Stimulated activated CD8-positive, alpha-beta memory T cell treated with anti-CD3 and anti-CD28 coated beads, Interleukin-7, amount 100 ng/mL, for 24 hours (primary cell): ENCODE measurements at places on chromosomes 12 and 14.

GRCh38 chr14:34233619-34234018 is 228.4 kb downstream of the SPTSSA start:
- DNase-seq, result no peak

GRCh38 chr12:92408072-92408900 is 262.6 kb upstream of the BTG1 start:
- no peak for DNase-seq

DNA sequence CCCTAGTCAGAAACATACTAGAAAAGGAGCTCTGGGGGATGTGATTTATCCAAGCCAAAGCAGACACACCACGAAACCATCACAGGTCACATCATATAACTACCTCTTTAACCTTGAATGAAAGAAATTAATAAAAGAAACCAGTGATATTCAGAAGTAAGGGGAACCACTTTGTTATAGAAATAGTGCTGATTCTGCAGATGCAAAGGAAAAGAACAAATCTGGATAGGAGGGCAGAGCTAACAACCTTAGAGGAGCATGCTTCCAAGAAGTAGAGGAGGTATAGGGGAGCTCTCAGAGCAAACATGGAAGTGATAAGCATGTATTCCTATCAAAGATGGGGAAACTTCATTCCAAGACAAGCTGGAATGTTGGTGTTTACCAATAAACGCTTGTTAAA is 117.0 kb upstream of the MDM1 start:
- no peak for DNase-seq

DNA sequence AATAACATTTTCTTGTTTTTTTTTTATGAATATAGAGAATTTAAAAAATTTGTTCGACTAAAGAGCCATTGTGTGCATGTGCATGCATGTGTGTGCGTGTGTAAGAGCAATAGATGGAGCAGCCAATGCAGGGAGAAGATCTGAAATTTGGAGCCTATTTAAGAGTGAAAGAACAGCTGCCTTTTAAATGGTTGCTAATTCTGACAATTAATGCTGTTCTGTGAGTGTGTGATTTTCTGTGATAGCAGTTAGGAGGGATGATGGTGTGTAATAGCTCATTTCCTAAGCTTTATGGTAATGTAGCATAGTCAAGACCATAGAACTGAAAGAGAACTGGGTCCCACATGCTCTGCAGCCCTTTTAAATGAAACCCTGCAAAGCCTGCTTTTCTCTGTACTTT is 137.9 kb downstream of the NRXN3 start:
- DNase-seq, result no peak

DNA sequence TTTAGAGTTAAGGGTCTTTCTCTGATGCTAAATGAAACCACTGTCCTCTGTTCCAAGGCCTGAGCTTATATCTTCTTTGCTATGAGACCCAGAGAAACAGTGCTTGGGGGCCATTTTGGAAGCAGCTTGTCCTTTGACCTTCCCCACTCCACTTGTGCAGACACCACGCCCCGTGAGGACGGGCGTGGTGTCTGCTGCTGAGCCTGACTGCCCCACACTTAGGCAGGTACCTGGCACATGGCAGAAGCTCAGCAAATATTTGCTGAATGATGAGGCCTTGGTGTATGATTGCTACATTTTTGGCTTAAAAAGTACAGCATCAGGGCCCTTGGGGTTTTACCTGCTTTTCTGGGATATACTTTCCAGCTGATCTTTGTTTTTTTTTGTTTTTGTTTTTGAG is 69.9 kb downstream of the RASSF3 start:
- DNase-seq, result no peak

DNA sequence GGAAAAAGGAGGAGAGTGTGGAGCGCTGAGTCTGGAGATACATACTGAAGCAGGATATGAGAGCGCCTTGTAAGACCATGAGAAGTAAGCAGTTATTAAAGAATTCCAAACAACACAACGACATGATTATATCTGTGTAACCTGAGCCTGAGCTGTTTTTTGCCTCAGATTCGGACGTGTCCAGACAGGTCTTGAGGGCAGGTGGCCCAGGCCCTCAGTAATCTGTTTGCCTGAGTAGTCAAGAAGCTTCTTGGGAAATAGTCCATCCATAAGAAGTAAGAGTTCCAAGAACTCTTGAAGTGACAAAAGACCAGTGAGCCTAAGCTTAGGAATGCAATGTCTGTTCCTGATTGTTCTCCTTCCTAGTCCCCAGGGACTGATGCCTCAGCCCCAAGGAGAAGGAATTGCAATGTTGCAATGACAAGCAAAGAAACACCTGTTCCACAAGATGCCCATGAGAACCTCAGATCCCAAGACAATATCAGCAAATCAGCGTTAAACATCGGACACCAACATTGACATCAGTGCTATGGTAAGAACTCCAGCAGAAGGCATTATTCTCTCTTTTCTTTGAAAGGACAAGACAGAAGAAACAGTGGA is 34.7 kb upstream of the ADAMTS20 start:
- no peak for DNase-seq

DNA sequence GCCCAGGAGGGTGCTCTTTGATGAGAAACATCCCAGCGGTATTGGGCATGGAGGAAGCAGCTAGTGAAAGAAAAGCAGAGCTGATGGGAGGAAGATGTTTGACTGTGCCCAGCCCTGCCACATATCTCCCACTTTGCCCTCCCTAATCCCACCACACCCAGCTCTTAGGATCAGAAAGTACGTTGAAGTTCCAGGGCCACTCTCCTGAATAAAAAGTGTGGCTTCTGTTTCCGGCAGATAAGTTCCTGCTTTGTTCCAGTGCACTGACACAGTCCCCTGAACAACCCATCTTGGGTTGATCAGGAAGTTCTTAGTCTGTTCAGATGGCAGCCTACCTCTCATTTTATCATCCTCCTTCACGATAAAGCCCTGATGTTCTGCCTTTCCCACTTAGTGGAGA is 16.5 kb downstream of the TPCN1 start:
- no peak for DNase-seq

DNA sequence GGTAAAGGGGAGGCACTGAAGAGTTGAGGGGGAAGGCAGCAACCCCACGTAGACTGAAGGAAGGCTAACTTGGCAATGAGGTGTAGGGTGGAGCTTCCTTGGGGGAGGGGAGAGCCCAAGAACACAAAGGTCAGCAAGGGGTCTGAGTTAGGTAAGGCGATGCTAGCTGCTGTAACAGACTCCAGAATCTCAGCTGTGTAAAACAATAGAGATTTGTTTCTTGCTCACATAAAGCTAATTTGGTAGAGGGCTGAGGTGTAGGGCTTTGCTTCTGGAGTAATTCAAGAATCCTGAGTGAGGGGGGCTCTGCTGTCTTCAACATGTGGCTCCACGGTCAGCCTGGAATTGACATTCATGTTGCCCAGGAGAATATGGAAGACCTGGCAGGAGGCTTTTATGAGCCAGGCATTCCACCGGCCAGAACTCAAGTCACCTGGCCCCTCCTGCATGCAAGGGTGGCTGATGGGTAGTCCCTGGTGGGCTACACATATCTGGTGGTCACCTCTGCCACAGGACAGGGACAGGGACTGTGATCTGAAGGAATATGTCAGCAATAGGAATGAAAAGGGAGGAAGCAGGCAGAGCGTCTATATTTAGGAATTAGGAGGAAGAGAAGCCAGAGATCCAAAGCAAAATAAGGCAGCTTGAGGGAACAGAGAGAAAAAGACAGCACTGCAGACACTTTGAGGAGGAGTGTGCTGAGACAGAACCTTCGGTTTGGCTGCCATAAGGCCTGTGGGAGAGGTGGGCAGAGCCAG is 153.7 kb downstream of the ZFP36L1 start:
- DNase-seq, result no peak

GRCh38 chr14:43031598-43031997 is 1424.9 kb downstream of the LRFN5 start:
- no peak for DNase-seq

GRCh38 chr14:46245276-46245675 is 406.3 kb downstream of the RPL10L start:
- no peak for DNase-seq
